SW 1271 (cell line): ENCODE measurements at places on chromosomes 16 and 17.

DNA sequence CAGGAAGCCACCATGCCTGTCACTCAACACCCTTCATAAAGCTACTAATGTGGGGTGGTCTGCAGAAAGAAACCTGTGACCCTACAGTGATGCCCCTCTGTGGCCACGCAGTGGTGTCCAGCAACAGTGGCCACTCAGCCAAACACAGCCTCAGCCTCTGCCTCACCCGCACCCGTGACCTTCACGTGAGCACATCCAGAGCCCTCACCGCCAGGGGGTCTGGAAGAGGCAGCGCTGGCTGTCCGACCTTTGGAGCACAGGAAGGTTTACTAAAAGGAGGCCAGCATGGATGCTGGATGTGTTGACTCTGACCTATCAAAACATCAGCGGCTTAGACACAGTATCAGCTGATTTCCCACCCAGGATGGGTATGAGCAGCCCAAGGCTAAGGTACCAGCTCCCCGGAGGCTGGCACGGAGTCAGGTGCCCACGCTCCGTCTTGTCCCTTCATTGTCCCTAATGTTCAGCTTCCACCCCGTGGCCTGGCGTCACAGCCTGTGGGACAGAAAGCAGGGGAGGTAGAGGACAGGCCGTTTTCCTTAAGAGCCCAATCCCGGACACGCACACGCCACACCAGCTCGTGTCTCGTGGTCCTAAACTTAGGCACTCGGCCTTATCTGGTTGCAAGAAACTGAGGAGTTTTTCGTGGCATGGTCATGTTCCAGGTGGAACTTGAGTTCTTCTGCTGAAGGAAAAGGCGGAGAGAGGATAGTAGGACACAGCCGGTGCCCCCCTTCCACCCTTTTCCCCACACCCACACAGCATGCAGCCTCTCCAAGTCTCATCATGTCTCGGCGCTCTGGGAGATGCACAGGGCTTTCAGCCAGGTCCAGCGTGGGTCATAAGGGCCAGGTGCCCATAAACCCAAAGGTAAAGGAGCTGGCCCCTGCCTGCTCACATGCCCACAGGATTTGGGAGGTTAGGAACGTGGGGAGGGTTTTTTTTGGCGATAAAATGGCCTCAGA is 49.7 kb upstream of the ENDOV start:
- DNase-seq, result no peak

DNA sequence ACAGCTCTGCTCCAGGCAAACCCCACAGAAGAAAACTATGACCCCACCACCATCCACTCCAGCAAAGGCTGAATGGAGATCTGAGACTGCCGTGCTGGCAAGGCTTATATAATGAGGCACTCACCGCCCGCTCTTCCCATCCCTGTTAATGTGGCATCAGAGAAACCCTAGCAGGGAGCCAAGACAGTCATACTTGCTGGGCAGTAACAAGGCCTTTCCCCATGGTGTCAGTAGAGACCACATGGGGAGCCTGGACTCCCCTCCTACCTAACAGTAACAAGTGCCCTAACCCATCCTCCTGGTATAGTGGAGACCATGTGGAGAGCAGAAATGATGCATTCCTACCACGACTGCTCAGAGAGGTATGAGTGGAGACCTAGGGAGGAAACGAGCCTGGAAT is 235.2 kb downstream of the C16orf78 start:
- no peak for DNase-seq

DNA sequence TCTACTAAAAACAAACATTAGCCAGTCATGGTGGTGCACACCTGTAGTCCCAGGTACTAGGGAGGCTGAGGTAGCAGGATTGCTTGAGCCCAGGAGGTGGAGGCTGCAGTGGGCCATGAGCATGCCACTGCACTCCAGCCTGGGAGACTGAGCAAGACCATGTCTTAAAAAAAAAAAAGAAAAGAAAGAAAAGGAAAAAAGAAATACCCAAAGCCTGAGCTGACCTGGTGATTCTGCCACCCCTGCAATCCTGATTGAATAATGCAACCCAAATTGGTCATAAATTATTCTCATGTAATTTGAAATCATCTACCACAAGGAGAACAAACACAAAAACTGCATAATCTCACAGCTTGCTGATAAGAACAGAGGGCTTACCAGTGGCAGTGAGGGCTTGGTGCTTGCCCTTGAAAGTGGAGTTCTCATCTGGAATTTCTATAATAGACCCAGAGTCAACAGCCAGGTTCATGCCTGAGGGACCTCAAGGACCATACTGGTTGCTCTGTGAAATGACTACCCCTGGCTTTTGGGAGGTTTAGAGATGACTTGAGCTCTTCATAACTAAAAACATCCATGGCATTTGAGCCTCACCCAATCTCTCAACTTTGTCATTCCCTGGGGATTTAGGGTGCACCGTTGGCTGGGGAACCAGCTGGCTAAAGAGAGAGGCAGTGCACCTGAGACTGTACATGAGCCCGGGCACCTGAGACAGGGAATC is 35.4 kb upstream of the TMC5 start:
- no peak for DNase-seq

- DNase-seq, result no peak
These were observed 16.9 kb downstream of the HOXB1 start for GRCh38 chr17:48513666-48514455.

DNA sequence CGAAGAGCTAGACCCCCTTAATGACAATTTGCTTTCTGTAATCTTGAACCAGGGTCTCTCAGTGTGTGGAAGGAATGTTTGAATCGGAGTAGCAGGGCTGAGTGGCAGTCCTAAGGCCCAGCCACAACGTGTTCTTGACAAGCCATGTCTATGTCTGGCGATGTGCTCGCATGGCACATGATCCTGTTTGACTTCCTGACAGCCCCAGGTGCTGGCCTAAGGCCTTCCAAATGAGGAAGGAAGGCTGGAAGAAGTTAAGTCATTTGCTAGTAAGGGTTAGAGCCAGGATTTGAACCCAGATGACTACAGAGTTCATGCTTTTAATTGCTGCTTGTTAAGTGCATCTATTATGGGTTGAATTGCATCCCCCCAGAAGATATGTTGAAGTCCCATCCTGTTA is 486.7 kb downstream of the MAF start:
- no peak for DNase-seq

DNA sequence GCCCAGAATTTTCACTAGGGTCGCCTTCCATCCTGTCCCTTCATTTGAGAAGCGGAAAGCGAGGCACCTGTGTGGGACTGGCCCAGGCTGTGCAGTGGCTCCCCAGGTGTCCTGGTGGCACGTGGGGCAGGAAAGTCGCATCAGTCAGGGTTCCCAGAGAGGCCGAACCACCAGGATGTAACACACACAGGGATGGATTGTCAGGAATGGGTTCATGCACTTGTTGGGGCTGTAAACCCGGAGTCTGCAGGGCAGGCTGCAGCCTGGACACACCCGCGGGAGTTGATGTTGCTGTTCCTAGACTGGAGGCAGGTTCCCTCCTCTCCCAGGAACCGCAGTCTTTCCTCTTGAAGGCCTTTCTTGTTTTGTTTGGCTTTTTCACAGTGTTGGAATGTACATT is 30.7 kb upstream of the RPTOR start:
- DNase-seq, result no peak

- no peak for DNase-seq
These were observed 7.5 kb downstream of the CACNG1 start for GRCh38 chr17:67051837-67052236.
